Dermis blood vessel endothelial cell (primary cell): ENCODE measurements at places on chromosomes 2 and 18. TPM values are rescaled to one million over a fixed set of nuclear protein-coding genes. Genes with fewer than 3 reads are reported as not detected.
A peak's percentile ranks its signal among the peaks of the same experiment; 100 is the strongest.

DNA sequence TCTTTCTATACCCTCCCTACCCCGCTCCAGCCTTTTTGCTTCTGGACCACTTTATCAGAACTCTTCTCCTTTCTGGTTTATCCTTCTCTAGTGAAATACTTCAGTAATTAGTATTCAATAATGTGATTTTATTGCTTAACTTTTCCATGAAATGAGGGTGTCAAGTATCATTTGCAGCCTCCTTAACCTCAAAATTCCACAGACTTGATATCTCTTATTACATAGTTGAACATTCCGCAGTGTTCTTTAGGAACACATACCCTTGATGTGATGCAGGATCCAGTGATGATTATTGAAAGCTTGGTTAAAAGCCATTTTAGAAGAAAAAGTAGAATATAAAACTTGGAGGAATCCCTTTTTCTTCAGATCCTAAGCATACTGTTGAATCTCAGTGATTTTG, 94.8 kb downstream of the GREB1L start:
- DNase-seq: no peak

GRCh38 chr2:215427585-215427984, 8.3 kb downstream of the FN1 start:
- no peak for DNase-seq

Gene C2orf80
- not detected in 2 replicates for total RNA-seq

Gene FBXO15
- total RNA-seq: 1.7 TPM in 1 of 2 replicates, not detected in the other

- DNase-seq: no peak
Measured at GRCh38 chr2:198874472-198874858, 583.3 kb downstream of the SATB2 start.

DNA sequence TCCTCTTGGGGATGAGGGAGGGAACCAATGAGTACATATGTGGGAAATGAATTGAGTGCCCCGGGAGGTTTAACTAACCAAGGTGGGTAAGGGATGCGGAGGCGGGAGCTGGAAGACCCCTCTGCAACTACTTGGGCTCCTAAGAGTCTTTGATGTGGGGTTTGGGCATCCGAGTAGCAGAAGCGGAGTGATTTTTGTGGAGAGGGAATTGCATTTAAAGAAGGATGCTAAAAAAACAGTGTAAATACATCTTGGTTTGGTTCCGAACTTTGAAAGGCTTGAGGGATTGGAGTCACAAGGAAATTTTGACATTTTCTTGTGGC, 215.7 kb downstream of the MCFD2 start:
- peak; percentile 30 for DNase-seq

Gene GKN1
- total RNA-seq: not detected in 2 replicates

Gene BIN1
- 34.4 and 49.0 TPM in 2 replicates for total RNA-seq

GRCh38 chr2:46298522-46299353, 1.5 kb downstream of the EPAS1 start:
- peak; percentile 64 for DNase-seq

GRCh38 chr2:43890855-43891254, 52.1 kb downstream of the ABCG8 start:
- DNase-seq: no peak

- peak; percentile 54 for DNase-seq
Measured at GRCh38 chr2:189933911-189934399, 128.6 kb downstream of the MSTN start.

GRCh38 chr2:3522961-3523421, 3.7 kb upstream of the ADI1 start:
- no peak for DNase-seq

GRCh38 chr2:12750166-12750905, 33.6 kb downstream of the TRIB2 start:
- DNase-seq: no peak

DNA sequence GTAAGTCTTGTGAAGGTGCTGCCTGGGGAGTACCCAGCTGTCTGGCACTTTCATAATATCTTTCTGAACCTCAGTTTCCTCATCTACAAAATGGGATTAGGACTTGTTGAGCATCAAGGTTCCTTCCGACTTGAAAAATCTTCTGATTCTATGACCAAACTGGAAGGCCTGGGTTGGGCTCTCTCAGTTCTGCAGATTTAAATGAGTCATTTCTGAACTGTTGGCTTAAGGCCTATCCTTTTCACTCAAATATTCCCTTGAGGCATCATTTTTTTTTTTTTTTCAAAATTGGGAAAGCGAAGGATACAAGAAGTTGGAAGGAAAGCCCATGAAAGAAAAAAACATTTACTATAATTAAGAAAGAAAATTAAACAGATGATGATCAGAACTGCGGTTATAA, 40.8 kb upstream of the CYP1B1 start:
- DNase-seq: no peak

Gene GALNT13
- total RNA-seq: under 0.01 and 0.33 TPM in 2 replicates

DNA sequence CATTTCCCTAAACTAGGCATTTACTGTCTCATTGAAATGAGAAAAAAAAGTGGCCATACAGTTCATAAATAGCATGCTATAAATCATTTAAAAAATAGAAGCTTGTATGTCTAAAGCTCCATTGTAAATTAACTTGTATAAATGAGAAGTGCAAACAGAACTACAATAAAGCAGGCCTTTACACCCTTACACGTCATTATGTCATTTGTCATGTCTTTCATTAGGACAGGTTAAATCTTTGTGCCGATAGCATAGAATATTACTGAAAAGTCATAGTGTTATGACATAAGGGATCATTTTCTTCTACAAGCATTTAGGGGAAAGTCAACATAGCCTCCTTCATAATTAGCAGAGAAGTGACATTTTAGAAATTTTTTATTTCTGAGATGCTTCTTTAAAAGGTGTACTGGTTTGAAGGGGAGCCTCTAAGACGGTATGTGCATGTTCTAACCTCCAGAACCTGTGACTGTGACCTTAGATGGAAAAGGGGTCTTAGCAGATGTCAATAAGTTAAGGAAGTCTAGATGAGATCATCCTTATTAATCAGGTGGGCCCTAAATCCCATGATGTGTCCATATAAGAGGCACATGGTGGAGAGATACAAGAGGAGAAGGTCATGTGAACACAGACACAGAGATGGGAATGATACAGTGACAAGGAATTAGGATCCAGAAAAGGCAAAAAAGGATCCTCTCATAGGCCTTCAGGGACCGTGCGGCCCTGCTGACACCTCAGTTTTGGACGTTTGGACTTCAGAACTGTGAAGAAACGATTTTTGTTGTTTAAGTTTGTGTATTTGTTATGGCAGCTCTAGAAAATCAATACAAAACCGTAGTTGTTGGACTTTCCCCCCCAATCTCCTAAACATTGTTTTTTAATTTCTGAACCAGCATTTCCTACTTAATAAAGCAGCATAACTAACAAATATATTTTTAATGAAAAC, 863.7 kb downstream of the MBD2 start:
- DNase-seq: no peak

DNA sequence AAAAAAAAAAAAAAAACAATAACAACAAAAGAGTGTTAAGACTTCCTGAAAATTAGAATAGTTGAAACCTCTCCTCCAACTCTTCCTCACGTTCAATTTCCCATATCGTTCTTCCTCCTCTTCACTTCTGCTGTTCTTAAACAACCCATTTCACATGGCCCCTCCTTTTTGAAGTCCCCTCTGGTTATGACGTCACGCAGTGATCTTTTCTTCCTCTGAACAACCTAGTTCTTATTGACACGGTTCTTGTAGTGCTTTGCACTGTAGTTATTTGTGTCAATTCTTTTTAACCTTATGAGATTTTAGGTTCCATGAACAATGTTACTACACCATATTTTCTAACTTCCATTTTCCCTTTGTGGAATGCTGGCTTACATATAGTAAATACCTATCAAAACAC, 69.5 kb upstream of the RGPD4 start:
- DNase-seq: no peak

- DNase-seq: no peak
Measured at GRCh38 chr2:180572346-180572745, 408.1 kb upstream of the UBE2E3 start.

Gene MAP3K19
- not detected in 2 replicates for total RNA-seq

Gene COL5A2
- total RNA-seq: 72.6 and 87.1 TPM in 2 replicates

GRCh38 chr2:233075141-233075965, 15.2 kb downstream of the INPP5D start:
- no peak for DNase-seq

DNA sequence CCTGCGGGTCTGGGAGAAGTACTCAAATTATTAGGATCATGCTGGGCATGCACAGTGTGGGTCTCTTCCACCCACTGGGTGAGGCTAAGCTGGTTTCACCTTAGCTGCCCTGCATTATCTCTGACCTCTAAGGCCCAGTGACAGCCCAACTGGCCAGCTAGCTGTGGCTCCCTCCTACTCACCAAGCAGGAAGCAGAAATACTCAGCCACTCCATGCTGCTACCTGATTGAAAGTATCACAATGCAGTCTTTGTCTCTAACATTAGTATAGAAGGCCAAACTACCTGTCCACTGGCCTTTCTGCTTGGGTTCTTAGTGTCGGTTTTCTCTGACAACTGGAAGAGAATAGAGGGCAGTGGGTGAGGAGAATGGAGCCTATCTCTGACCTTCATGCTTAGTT, 47.3 kb upstream of the RAB27B start:
- DNase-seq: no peak

Gene FOXI3
- total RNA-seq: not detected in 2 replicates

DNA sequence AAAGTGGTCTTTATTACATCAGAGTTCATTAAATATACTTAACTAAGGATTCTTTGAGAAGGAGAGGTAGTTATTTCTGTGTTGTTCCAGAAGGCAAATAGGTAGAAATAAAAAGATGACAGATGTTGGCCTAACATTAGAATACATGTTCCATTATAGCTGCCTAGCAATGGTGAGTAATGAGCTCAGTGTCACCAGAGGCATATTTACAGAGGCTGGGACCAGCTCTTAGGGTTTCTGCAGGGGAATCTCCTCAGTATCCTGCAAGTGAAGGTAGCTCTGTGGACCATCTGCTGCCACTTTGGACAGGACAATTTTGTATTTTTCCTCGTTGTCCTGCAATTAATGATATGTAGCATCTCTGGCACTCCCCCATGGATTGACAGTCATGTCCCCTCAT, 416.0 kb downstream of the THSD7B start:
- no peak for DNase-seq

GRCh38 chr2:240238201-240238600, 97.7 kb upstream of the OTOS start:
- DNase-seq: no peak

GRCh38 chr2:155747531-155747930, 585.0 kb downstream of the NR4A2 start:
- no peak for DNase-seq

DNA sequence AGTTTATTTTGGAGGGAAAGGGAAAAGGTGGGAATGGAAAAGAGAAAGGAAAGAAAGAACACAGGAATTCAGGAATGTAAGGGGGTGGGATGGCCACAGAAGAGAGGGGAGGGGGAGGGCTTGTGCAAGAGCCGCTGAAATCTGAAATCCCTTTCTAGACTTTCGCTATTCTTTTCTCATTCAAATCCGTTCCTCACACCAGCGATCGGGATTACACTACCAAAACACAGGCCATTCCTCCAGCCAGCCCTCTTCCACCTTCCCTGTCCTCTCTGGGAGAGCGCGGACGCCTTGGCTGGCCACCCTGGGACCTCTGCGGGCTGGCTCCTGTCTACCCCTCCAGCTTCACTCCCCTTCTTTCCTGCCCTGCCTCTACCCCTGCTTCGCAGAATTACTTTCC, 102.3 kb downstream of the CDCA7 start:
- no peak for DNase-seq

DNA sequence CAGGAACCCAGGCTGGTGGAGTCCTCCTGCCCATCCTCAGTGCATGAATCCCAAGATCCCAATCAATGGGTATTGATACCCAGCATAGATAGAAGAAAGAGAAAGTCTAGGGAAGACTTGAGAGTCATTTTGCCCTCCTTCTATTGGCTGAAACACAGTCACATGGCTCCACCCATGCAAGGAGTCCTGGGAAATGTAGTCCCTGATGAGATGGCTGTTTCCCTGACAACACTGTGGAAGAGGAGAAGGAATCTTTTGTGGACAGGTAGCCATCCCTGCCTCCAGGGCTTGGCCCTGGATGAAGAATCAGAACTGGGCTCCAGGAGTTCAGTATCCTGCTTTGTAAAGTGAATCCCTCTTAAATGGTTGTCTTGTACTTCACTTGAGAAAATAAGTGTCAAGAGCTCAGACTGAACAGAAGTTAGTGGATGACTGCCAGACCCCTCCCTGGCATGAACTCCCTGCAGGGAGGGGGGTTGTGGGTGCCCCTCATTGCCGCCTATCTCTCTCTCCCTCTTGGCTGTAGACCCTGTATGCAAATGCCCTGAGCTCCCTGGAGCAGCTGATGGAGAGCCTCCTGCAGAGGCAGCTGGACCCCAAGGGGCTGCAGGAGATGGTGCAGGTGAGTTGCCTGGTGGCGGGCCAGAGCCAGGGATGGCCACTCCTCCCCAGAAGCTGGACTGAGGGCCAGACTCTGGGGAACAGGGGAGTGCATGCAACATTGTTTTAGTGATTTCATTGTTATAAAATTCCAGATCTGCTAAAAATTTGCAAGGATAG, 36.1 kb downstream of the MROH2A start:
- DNase-seq: peak; percentile 12

- no peak for DNase-seq
Measured at GRCh38 chr2:15554525-15555218, 6.5 kb downstream of the NBAS start.

Gene CDK5R2
- total RNA-seq: not detected in 2 replicates

DNA sequence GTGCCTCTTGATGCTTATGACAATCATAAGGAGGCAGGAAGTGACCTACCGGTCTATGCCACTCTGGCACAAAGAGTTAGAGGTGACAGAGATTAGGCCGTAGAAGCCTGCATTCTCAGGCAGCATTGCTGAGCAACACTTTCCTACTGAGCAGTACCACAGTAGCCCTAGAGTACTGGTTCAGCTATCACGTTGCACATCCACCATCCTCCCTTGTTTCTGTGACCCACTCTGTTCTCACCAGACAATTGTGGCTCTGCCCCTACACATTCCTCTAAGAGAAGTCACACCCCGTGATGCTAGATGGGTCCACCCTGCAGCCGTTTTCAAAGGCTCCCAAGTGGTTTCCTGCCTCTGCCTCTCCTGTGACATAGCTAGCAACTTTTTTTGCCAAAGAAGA, 22.6 kb upstream of the SUCLG1 start:
- no peak for DNase-seq

DNA sequence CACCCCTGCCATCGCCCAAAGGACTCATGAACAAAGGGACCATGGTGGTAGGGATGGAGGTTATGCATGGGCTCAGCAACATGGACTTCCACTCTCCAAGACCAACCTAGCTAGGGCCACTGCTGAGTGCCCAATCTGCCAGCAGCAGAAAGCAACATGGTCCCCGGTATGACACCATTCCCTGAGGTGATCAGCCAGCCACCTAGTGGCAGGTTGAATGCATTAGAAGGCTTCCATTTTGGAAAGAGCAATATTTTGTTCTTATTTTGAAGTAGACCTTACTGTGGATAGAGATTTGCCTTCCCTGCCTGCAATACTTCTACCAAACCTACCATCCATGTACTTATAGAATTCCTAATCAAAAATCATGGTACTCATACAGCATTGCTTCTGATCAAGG, 99.8 kb downstream of the METTL4 start:
- DNase-seq: no peak

DNA sequence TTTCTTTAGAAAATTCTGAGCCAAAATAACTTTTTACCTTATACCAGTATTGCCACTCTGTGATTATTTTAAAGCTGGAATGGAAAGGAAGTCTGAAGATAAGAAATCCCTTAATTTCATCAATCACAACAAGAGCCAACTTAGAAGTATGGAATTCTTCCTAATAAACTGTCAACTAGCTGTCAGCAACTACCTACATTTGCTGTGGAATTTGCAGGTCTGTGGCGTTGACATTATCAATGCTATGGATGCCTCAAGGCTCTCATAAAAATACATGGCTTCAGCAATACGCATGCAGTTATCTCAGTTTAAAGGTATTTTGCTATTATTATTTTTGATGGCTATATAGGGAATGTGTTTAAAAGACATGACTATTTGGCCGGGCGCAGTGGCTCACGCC, 108.5 kb downstream of the ABCA12 start:
- no peak for DNase-seq

- DNase-seq: no peak
Measured at GRCh38 chr18:6289843-6290242, 124.9 kb downstream of the L3MBTL4 start.
